ENCODE measurements at places on chromosomes 3 and 15.

DNA sequence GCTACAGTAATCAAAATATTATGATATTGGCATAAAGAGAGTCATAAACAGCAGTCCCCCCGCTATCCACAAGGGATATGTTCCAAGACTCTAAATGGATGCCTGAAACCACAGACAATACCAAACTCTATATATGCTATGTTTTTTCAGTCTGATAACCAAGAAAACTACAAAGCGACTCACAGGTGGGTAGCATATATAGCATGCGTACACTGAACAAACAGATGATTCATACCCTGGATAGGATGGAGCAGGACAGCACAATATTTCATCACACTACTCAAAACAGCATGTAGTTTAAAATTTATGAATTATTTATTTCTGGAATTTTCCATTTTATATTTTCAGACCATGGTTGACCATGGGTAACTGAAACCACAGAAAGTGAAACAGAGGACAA lies 87.0 kb upstream of the PPP2R3A start:
- no peak for DNase-seq

- DNase-seq = no peak
Observed at GRCh38 chr3:98968347-98968746, 66.9 kb upstream of the DCBLD2 start.

DNA sequence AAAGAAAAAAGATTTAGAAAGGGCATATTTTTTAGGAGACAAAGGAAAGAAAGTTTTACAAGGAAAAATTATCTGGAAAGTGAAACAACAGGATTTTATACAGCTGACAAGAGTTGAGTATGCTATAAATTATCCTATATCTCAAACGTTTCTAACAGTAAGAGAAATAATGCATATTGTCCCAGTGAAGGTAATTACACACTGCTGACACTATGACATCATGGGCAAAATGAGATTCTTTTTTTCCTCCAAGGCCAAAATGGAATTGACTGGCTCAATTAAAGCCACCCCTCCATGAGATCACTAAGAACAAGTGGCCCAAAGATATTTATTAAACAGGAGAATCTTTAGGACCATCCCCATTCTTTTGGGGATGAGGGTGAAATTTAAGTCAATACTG lies 72.0 kb upstream of the CDIN1 start:
- no peak for DNase-seq

GRCh38 chr15:43881944-43882343 lies 55.1 kb downstream of the WDR76 start:
- no peak for DNase-seq

GRCh38 chr3:174755833-174756829 lies 103.0 kb upstream of the NAALADL2 start:
- DNase-seq = no peak

- no peak for DNase-seq
Observed at GRCh38 chr15:43370310-43370974, 401 bp downstream of the ZSCAN29 start.

- DNase-seq = no peak
Observed at GRCh38 chr3:146747928-146748327, 142.8 kb upstream of the PLSCR5 start.

- DNase-seq = peak; percentile 72
Observed at GRCh38 chr3:139677388-139678155, at the start of gene NMNAT3. NMNAT3 (minus strand) TSS chr3:139677972; CDS start chr3:139627724, 50,248 bp downstream.

DNA sequence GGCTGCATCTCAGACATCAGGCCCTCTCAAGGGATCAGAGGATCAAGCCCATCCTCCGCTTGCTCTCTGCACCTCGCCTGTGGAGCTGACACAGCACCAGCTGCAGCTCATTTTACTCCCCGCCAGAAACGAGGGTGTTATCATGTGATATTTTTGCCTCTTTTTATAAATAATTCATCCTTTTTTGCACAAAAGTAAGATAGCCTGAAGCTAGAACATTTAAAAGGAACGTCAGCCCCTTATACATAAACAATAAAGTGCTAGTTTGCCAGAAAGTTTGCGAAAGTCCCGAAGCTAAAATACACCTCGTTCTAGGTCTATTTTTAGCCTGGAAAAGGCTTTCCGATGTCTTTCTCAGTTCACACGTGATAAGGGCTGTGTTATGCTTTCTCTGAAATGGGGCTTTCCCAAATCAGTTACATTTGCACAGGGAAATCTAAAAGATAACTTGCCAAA lies 9.6 kb upstream of the FAM174B start:
- DNase-seq = no peak

GRCh38 chr3:19215427-19215826 lies 67.1 kb downstream of the KCNH8 start:
- DNase-seq = no peak

GRCh38 chr3:138397983-138398382 lies 36.4 kb upstream of the ESYT3 start:
- DNase-seq = no peak

DNA sequence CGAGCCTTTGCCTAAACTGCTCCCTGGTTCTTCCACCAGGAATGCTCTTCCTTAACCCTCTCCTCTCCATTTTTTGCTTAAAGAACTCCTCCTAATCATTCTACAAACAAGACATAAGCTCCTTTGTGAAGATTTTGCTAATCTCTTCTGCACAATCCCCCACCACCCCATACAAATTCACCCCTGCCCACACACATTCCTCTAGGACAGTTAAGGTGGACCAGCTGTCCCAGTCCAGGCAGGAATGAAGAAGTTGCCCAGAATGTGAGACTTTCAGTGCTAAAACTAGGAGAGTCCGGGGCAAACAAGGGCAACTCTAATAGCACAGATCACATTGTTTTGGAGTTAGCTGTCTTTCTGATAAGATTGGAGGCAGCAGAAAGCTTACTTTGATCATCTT lies 13.9 kb upstream of the FAM174B start:
- no peak for DNase-seq

DNA sequence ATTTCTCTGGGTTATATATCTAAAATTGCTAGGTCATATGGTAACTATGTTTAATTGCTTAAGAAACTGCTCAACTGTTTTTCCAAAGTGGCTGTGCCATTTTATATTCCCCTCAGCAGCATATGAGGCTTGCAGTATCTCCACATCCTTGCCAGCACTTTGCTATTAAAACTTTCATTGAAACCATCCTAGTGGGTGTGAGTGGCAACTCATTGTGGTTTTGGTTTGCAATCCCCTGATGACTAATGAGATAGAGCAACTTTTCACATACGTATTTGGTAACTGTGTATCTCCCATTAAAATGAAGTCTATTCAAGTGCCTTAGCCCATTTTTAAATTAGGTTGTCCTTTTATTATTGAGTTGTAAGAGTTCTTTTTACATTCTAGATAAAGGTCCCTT lies 17.3 kb downstream of the KPNA1 start:
- DNase-seq = no peak

- no peak for DNase-seq
Observed at GRCh38 chr15:36109943-36110658, 469.3 kb upstream of the CDIN1 start.

DNA sequence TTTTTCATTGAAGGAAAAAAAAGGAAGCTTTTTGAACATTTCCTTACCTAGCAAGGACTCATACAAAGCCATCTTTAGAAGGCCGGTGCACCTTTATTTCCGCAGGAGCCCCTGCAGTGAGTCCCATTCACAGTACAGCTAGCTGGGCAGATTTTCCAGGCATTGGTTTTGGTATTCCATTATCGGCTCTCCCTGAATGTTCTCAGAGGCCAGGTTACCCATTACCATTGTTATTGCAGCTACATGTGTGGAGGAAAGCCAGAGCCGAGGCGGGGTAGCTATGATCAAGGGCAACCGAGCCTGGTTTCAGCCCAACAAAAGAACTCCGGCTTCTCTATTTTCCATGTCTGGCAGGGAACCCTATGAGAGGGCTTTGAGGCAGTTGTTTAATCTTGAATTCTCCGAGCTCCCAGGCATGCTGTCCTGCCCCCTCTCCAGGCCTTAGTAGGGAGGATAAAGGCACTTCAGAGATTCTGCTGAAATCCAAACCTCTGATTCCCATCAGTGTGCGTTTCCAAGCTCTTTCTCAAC lies 100.3 kb downstream of the LRRK1 start:
- no peak for DNase-seq

- DNase-seq = no peak
Observed at GRCh38 chr15:50676799-50677483, 9.7 kb downstream of the TRPM7 start.

- DNase-seq = no peak
Observed at GRCh38 chr3:56694867-56695683, 12.0 kb upstream of the TASOR start.

All from stimulated activated CD4-positive, alpha-beta T cell treated with anti-CD3 and anti-CD28 coated beads, Interleukin-12 subunit alpha, Interleukin-12 subunit beta, amount 100 ng/mL, for 48 hours (primary cell).